Stimulated activated CD4-positive, alpha-beta T cell treated with anti-CD3 and anti-CD28 coated beads, Interleukin-1b, Interleukin-23, amount 100 ng/mL, for 48 hours (primary cell): ENCODE measurements at places on chromosomes 1 and 21.

DNA sequence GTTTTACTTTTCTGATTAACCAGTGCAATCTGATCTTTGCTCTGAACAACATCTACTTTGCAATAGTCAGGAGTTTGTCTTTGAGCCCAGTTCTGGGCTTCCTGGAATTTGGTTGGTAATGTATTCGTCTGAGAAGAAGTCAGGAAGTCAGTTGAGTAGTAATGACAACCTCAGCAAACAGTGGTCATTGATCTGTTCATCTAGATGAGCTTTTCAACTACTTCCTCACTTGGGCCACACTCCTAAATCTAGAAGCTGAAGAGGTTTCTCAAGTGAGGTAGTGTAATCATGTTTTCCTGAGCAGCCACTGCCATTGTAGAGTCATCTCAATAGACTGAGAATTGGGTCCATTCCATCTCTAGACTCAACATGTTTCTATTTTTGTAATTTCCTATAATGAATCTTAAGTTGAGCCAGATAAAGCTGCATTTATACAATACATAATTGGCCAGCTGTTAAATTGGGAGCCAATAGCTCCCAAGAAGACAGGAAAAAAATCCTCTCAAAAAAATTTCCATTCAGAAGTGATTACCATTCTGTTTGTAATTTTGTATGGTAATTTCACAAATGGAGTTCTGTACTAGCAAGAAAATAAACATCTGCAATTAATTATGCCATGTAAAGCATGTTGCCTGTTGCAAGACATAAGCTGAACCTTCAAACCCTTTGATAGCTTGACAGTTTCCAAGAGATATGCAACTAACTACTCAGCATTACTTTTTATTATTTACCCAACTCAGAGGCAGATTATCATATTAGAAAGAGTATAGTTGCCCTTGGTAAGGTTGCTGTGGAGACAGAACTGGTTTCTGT is 49.6 kb downstream of the WDR64 start:
- no peak for DNase-seq

- DNase-seq: no peak
Measured at GRCh38 chr1:237525102-237525501, 365.6 kb downstream of the ZP4 start.

- DNase-seq: peak; percentile 52
Measured at GRCh38 chr1:165631342-165632151, 513 bp downstream of the MGST3 start.

GRCh38 chr1:30928171-30928570 is 19.6 kb upstream of the SDC3 start:
- DNase-seq: no peak

GRCh38 chr1:119316870-119317416 is 51.6 kb upstream of the HAO2 start:
- DNase-seq: no peak

- DNase-seq: no peak
Measured at GRCh38 chr1:29786195-29786594, 549.9 kb downstream of the PTPRU start.

DNA sequence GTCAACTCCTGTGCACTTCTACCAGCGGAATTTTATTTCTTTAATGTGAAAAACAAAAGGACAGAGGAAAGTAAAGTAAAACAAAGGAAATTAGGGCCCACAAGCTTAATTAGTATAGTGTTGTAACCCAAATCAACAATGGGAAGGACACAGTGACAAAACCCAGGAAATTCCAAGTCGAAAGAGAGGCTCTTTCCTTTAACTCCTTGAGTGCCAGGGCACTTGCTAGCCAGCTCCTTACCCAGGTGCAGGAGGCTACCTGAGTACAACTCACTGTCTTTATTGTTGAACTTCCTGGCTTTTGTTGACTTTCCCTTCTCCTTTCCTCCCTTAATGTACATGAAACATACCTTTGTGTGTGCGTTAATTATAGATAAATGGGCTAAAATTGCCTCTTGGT is 55.0 kb downstream of the PEX14 start:
- DNase-seq: no peak

- DNase-seq: no peak
Measured at GRCh38 chr1:234047123-234047522, 142.6 kb downstream of the SLC35F3 start.

GRCh38 chr1:43600033-43601020 is 49.6 kb upstream of the KDM4A start:
- no peak for DNase-seq

GRCh38 chr1:246078126-246078887 is 428.8 kb downstream of the SMYD3 start:
- DNase-seq: no peak

DNA sequence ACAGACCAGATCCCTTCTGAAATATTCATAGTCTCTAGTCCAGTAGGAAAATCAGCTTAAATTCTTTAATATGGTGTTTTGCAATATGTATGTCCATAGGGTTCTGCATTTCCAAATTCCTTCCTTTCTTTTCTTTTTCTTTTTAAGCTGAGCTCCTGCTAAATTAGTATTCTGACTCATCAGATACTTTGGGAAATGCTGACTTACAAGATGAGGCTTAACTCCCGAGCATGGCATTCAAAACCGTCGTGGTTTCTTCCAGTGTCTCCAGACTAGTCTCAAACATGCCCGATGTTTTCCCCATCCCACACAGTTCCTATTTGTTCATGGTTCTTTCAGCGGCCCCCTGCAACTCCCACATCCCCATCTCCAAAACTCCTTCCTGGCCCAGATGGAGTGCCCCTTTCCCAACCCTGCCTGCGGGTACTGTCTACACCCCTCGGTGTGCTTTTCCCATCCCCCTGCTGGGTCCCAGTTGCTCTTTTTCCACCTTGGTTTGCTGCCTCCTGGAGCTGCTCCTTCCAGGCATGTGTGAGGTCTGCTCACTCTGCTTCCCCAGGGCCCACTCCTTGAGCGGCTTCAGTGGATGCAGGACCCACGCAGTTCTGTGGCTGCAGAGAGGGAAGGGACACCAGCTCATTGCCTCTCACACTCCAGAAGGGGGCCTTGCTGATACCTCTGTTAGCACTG is 19.5 kb upstream of the ETV3 start:
- no peak for DNase-seq

DNA sequence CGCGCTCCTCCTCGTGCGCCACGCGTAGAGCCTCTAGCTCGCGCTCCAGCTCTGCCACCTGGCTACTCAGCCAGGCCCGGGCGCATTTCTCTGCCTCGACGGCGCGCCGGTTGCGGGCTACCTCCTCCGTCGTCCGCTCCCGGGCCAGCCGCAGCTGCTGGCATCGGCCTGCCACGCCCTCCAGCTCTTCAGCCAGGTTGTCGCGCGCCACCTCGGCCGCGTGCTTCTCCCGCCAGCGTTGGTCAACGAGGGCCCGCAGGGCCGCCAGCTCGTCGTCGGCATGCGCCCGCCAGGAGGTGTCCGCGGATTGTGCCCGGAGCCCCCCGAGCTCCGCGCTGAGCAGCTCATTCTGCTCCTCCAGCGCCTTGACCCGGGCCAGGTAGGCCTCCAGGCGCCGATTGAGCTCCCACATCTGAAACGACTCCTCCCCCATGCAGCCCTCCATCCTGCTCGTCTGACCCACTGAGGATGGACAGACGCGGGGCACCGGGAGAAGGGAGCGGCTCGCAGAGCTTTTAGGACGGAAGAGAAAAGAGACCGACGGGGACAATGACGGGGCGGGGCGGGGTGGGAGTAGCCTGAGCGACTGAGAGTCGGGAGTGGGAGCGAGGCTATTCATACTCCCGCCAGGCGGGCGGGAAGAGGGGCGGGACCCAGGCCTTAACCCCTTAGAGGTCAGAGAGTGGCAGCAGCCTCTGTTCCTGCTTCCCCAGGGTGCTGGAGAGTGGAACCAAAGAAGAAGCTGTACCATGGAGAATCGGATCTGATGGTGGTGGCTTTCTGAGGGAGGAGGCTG is at the start of gene NES:
NES (minus strand) TSS at position 588 of the 796 bp plus-strand sequence; CDS start at position 445, 143 bp downstream.
- DNase-seq: no peak

DNA sequence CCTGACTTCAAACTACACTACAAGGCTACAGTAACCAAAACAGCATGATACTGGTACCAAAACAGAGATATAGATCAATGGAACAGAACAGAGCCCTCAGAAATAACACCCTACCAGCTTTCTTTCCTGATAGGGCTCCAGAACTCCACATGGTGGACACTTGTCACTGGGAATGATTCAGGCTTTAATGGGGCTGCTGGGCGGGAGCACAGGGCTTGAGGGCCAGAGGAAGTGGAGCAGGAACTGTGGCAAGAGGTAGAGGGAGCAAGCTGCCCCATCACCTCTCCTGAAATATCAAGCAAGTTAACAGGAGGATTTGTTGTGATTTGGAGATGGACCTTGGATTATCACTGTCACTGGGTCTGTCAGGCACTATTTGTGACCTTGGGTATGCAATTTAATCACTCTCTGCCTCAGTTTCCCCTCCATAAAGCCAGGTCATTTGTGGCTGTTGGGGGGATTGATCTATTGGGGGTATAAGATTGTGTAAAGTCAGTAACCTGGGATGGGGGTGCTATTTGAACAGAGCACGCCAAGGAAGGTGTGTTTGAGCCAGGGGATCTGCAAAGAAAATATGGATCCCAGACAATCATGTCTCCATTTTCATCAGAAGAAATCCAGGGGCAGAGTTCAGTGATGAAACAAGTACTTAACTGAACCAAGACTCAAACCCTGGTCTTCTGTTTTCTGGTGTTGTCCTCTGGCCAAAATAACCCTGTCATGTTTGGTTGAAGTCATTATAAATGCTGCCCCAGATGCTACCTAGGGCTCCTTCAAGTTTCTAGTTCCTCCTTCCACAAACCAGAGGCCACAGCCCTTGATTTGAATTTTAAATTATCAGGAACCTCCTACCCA is 25.2 kb downstream of the ETS2 start:
- DNase-seq: no peak

- DNase-seq: no peak
Measured at GRCh38 chr1:181023265-181024057, 791 bp upstream of the STX6 start.

DNA sequence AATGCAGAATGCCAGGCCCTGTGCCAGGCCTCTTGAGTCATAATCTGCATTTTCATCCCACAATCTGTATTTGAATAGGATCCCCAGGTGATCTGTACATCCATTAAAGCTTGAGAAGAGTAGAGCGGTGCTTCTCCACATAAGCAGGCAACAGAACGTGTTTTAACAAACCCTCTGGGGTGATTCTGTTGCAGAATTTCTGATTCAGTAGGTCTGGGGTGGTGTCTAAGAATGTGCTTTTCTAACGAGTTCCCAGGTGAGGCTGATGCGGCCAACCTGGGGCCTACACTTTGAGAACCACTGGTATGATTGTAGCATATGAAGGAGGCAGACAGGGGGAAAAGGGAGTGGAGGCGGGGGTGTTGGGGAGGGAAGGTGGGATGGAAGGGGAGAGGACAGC is 78.4 kb upstream of the POU3F1 start:
- DNase-seq: no peak

- no peak for DNase-seq
Measured at GRCh38 chr21:45822429-45823099, 159.0 kb upstream of the COL6A1 start.

GRCh38 chr21:34613679-34614627 is 960 bp downstream of the RCAN1 start:
- no peak for DNase-seq

GRCh38 chr1:36119456-36119855 is 5.6 kb downstream of the COL8A2 start:
- DNase-seq: no peak

DNA sequence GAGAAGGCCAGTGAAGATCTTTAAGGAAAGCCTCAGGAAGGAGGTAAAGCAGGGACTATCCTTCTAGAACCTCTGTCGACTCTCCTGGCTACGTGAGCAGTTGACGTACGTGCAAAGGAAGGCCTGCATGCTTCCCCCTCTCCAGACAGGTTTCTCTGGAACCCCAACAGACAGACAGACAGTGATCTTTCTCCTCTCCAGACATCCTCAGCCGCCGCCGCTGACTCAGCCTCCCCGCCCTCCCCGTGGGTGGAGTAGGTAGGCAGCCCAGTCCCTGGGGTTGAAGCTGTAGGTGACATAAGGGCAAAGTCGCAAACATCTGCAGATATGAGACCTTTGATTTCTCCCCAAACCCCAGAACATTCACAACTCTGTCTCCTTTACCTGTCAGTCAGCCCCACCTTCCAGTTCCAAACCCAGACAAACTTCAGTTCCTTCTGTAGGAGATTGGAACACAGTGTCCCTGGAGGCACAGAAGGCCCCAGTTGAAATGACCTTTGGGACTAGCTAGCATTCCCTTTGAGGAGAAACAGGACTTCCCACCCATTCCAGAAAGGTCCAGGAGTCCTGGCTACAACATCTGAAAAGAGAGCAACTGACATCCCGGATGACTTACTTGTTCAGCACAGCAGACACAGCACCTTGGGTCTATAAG is 146.0 kb upstream of the JUN start:
- DNase-seq: peak; percentile 56

- DNase-seq: no peak
Measured at GRCh38 chr1:67604778-67605177, 80.2 kb upstream of the GADD45A start.

- no peak for DNase-seq
Measured at GRCh38 chr1:107975851-107976250, 10.9 kb upstream of the VAV3 start.

DNA sequence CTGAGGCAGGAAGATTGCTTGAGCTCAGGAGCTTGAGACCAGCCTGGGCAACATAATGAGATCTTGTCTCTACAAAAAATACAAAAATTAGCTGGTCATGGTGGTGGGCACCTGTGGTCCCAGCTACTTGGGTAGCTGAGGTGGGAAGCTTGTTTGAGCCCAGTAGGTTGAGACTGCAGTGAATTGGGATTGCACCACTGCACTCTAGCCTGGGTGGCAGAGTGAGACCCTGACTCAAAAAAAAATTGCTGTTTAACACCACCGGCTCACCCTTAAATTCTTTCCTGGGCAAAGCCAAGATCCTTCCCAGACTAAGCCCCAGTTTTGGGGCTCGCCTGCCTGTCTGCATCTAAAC is 6.6 kb upstream of the NSUN4 start:
- no peak for DNase-seq
